Stimulated activated CD8-positive, alpha-beta memory T cell treated with anti-CD3 and anti-CD28 coated beads, Interleukin-7, amount 100 ng/mL, for 4 hours (primary cell): ENCODE measurements at places on chromosomes 7 and 10.

DNA sequence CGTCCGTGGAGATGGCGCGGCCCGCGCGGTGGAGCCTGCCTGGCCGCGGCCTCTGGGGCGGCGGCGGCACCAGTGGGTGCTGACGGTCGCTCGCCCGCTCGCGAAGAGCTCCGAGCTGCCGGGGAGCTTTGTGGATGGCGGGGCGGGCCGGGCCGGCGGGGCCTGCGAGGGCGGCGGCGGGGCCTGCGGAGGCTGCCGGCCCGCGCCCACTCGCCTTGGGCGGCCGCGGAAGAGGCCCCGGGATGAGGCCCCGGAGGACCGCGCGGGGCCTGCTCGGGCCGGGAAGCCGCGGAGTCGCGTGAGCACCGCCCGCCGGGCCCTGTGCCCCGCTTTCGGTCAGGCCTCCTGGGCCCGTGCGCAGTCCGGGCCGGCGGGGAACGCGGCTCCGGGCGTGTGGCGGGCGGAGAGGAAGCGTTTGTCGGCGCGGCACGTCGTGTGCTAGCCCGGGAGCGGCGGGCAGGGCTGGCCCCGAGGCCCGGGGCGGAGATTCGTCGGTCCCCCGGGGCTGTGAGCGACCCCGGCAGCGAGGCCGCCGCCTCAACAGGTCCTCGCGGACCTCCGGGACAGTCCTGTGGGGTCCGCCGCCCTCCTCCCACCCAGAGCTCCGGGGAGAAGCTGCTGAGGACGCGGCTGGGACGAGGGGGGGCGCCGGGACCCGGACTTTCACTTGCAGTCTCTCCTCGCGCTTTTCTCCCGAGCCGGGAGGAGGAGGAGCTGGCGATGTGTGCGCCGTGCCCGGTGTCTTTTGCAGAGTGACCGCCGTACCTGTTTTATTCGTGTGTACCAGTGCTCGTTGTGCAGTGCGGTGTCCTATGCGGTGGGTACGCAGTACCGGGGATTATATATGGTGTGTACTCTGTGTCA, 578 bp downstream of the ZMYND11 start:
- DNase-seq, result peak; percentile 61

DNA sequence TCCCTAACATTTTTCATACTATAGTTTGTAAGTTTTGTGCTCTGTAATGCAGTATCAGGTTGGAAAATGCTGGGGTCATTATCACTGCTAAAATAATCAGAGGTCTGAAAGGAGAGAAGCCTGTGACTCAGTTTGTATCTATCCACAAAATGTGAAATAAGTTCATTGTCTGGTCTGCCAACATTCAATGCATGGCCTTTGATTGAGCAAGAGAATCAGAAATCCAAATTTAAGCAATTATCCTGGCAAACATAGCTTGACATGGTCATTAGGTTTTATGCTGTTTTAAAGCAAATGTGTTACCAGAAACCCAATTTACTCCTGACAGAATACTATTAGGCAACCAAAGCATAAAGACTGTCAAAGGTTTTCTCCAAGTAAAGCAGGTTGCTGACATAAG, 709.7 kb upstream of the SEMA3D start:
- DNase-seq, result no peak

DNA sequence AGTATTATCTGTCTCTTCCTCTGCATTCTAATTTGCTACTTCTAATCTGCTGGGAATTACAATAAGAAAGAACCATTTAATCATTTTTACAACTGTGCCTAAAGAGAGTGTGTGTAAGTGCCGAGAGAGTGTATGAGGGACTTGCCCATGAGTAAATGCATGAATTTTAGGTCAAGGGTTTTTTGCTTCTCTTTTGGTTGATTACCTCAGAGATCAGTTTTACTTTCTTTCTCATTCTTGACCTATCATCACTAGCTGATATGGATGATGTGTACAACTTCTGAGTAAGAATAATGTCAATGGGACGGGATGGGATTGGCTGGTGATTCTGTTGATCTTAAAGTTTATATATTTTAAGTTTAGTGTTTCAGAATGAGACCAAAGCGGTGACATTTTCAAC, 47.8 kb downstream of the IKZF1 start:
- DNase-seq, result no peak

- no peak for DNase-seq
Measured at GRCh38 chr10:127013691-127014473, 108.7 kb downstream of the DOCK1 start.

DNA sequence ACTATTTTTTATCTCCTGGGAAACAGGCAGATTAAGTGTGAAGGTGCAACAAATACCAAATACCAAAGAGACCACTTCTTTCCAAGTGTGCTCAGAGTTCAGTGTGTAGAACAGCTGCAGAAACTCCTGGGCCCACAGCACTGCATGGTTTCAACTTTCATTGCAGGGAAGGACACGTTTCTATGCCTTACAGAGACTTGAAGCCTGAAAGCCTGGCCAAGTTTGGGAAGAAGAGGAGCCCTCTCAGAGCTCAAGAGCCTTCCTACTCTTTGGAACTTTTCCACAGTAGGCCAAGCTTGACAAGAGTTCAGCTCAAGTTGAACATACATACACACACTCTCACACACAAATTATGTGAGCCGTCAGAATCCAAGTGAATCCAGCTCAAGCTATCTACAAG, 2.5 kb downstream of the HOXA4 start:
- no peak for DNase-seq

DNA sequence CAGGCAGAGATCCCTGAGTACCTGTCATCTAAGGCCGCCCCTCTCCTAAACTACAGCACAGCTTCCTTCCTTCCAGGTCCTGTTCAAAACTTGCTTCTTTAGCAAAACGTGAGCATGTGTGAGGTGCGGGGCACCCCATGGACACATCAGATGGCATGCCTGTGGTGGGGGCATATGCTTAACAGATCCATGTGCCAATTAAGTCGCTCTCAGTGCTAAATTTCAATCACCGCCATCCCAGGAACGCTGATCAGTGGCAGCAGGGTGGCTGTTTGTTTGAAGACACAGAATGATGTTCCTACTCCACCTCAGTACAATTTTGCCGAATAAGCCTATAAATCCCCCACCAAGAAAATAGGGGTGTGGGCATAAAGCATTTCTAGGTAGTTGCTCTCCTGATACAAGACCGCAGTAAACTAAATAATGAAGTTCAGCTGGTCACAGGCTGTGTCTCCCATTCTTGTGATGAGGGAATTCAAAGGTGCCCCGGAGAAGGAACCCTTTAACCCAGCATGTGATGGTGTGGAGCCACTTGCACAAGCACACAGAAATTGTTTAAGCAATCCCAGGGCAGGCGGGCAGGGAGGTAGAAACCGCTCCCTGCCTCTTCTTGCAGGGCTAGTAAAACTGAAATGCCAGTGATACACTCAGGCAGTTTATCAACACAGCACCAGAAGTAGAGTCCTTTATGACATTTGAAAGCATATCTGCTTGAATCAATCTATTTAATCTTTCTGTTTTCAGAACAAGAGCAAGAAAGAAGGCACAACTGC, 205.7 kb downstream of the SORCS1 start:
- DNase-seq, result no peak

DNA sequence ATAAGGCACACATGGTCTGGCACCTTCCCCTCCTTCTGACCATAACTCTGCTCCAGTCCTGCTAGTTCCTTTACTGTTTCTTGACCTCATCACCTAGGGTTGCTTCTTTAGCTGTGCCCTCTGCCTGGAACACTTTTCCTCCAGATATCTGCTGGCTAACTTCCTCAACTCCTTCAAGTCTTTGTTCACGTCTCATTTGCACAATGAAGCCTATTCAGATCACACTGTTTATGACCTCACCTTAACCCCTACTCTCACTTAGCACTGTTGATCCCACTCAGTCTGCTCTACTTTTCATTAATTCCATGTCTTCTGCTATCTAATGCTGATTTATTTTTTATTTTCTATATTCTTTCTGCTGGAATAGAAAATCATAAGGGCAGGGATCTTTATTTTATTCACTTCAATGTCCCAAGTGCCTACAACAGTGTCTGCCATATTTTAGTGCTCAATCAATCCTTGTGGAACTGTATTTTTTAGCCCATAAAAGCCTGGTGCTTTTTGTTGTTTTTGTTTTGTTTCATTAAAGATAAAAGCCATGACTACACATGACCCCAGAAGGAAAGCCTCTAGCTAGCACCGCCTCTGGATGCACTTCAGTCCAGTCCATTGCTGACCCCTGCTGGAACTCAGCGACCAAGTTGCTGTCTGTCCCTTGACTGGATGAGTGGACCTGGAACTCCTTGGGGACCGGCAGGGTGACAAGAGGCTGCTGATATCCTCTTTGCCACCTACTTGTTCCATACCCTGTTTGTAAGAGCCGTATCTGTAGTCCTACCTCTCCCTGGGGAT, 12.3 kb downstream of the KLF14 start:
- no peak for DNase-seq

GRCh38 chr7:25288556-25289307, 60.4 kb upstream of the NPVF start:
- no peak for DNase-seq

- DNase-seq, result no peak
Measured at GRCh38 chr10:49287689-49288340, 11.2 kb upstream of the C10orf71 start.

GRCh38 chr10:127320176-127320575, 123.8 kb upstream of the INSYN2A start:
- no peak for DNase-seq

DNA sequence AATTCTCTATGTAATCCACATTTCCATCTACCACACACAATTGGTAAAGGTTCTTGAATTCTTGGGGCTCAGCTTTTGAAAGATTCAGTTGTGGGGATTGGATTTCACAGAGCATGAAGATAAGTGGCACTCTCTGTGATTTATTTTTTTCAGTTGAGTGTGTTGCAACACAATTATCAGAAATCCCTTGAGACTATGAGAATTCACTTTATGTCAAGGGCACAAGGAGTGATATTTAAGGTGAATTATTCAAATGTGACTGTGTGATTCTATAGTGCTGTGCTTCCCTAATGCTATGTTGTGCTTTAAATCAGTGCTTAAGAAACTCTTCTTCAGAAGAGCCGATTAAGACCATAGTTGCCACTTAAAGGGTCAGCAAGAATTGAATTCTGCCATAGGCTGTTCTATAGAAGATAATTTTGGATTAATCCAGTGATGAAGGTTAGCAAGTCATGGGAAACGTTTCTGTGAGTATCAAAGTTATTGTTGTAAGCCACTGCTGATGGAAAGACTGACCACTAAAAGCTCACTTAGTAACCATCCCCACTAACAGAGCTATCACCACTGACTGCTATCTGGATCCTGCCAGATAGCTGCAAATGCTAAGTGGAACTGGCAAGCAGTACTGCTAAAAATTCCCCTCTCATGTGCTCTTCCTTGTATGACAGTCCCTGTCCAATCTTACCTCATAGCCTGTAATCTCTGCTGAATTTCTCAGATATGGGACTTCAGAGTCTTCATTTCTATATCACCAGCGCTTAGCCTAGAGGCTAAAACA, 134.0 kb upstream of the SEMA3D start:
- no peak for DNase-seq

- DNase-seq, result no peak
Measured at GRCh38 chr10:71033396-71033980, 145.1 kb upstream of the PCBD1 start.

DNA sequence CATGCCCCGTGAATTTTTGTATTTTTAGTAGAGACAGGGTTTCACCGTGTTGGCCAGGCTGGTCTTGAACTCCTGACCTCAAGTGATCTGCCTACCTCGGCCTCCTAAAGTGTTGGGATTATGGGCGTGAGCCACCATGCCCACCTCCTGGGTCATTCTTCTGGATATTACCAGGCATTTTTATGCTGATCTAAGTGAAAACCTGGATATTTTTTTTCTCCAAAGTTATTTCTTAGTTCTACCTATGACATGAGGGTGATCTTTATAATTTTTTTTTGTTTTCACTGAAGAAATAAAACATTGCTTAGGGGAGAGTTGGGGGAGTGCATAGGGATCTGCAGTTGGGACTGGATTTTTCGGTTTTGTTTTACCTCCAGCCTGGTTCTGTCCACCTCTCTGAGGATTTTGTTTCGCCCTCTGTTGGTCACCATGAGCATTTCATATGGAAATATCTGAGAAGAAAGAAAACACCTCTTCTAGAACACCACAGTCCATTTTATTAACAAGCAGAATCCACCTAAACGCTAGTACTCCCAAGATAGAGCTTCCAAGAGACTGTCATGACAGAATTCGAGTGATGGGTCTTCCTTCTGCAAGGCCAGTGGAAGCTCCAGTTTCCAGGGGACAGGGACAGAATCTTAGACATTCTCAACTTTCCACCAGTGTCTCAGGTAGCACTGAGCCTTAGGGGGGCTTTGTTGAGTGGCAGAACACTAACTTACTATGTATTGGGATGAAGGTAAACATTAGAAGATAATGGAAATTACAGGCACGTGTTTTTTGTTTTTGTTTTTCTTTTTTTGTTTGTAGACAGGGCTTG, 33.4 kb upstream of the AFAP1L2 start:
- no peak for DNase-seq

DNA sequence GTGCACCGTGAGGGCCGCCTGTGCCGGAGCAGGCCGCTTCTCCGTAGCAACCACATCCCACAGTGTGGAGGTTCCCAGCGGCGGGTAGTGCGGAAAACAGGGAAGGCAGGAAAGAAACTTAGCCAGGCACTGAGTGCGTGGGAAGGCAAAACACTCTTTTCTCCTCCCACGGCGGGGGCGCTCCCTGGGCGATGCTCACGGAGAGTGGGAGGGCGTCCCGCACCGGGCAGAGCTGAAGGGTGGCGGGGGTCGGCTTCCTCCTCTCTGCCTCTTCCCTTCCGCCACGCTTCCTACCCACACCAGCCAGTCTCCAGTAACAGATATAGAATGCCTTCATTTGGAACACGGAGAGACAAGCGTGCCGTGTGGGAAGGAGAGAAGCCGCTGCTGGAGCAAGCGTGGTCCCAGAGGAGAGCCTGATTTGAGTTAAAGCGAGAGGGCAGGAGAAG, 252.5 kb downstream of the PAXIP1 start:
- DNase-seq, result no peak

GRCh38 chr10:103111031-103111917, 81.8 kb downstream of the NT5C2 start:
- DNase-seq, result no peak

GRCh38 chr7:103418241-103418640, 27.8 kb downstream of the SLC26A5 start:
- DNase-seq, result no peak

DNA sequence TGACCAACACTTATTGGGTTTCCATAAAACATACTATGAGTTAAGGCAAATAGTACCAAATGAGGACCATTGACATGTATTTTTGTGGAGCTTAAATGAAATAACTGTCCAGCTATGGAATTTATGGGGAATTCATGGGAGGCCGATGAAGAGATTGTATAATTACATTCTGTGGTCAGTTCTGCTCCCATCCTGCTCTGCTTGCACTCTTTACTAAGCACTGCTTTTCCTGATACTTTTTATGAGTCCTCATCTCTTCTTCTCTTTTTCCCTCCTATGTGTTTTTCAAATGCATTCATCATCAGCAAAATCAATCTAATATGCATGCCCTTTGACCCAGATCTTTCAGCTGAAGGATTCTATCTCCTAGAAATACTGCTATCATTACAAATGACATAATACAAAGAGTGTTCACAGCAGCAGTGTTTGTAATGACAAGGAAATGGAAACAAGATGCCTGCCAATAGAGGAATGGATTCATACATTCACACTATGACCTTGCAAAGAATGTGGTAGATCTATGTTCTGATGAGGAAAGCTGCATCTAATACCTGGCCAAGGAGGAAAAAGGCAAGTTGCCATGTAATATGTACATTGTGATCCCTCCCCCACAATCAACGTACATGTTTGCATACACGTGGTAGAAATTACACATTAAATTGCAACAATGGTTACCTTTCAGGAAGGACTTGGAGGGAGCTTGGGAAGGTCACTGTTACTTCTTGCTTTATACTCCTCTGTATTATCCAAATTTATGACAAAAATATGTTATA, 73.9 kb downstream of the PCGF5 start:
- no peak for DNase-seq

- DNase-seq, result no peak
Measured at GRCh38 chr7:105268056-105268455, 120.7 kb downstream of the SRPK2 start.

GRCh38 chr7:88280801-88281200, 25.9 kb downstream of the STEAP4 start:
- DNase-seq, result no peak
